ENCODE measurements at places on chromosomes 2 and 18. TPM values are rescaled to one million over a fixed set of nuclear protein-coding genes. Genes with fewer than 3 reads are reported as not detected.
A peak's percentile ranks its signal among the peaks of the same experiment; 100 is the strongest.

The VWA3B gene
- not detected for polyA plus RNA-seq

The MRO gene
- 2.3 TPM for polyA plus RNA-seq

The GAREM2 gene
- polyA plus RNA-seq = 1.3 TPM

The SLC11A1 gene
- polyA plus RNA-seq = 1.9 TPM

The ANKRD62 gene
- not detected for polyA plus RNA-seq

The PPP4R3B gene
- polyA plus RNA-seq = 42.6 TPM

The MOGAT1 gene
- not detected for polyA plus RNA-seq

The ASB18 gene
- polyA plus RNA-seq = not detected

The DSC2 gene
- 2.9 TPM for polyA plus RNA-seq

- DNase-seq = no peak
Observed at GRCh38 chr2:174694920-174695319, 69.4 kb downstream of the CHRNA1 start.

DNA sequence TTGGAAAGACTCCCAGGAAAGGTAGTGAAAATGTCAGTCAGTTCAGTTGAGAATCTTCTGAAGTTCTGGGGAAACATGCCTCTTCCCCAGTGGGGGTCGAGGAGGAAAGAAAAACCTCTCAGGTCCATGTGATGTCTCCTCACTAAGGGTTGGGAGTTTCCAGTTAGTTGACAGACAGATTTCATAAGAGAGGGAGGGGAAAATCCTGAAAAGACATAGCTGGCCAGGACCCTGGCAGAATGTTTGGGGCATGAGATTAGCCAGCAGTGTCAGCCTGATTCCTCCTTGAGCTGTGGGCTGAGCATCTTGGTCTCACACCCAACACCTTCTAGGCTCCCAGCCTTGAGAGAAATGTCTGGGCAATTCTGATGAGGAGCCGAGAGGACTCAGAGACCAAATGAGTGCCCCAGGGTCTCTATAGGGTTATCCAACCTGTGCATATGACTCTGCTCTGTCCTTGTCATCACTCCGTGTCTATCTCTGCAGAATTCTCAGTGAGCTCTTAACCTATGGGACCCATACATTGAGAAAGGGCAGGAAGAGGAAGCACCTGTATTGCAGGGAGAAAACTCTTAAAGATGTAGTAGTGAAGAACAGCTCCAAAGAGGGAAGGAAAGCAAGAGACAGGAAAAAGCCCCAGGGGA, 13.9 kb downstream of the BMP10 start:
- no peak for DNase-seq

DNA sequence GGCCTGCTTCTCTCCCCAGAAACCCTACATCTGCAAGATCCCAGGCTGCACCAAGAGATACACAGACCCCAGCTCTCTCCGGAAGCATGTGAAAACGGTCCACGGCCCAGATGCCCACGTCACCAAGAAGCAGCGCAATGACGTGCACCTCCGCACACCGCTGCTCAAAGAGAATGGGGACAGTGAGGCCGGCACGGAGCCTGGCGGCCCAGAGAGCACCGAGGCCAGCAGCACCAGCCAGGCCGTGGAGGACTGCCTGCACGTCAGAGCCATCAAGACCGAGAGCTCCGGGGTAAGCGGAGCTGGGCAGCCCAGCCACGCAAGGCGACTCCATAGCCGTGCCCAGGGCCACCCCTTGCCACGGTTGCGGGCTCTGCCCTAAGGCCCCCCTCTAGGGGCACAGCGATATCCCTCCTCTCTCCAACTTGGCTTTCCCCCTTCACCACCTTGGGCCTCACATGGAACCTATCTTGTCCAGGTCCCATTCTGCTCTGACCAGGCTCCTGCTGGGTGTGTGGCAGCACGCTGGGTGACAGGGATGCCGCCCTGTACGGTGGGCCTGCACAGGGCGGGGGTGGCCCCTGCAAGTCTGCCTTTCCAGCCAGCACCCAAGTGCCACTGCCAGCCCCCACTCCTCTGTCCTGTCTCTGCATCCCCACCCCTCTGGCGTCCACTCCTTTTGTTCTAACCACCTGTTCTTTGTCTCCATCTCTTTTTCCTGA, 248.9 kb downstream of the GLI2 start:
- peak; percentile 53 for DNase-seq

GRCh38 chr2:47907039-47907781, 912 bp upstream of the FBXO11 start:
- no peak for DNase-seq

DNA sequence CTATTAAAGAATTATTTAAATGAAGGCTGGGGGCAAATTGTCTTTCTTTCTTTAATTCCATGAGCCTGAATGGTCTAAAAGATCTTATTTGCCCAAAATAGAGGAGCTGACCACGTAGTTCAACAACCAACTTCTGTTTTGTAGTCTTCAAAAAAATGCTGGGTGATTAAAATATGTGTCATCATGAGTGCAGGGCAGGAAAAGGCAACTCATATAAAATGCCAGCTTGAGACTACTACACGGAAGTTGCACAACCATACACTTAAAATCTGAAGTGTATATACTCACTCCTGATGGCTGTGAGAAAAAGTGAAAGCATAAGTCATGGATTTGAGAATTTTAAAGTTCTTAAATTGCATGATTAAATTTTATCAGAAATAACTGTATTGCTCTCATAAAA, 210.9 kb downstream of the DYM start:
- DNase-seq = no peak

GRCh38 chr18:58056852-58057251, 12.8 kb downstream of the NEDD4L start:
- DNase-seq = no peak

DNA sequence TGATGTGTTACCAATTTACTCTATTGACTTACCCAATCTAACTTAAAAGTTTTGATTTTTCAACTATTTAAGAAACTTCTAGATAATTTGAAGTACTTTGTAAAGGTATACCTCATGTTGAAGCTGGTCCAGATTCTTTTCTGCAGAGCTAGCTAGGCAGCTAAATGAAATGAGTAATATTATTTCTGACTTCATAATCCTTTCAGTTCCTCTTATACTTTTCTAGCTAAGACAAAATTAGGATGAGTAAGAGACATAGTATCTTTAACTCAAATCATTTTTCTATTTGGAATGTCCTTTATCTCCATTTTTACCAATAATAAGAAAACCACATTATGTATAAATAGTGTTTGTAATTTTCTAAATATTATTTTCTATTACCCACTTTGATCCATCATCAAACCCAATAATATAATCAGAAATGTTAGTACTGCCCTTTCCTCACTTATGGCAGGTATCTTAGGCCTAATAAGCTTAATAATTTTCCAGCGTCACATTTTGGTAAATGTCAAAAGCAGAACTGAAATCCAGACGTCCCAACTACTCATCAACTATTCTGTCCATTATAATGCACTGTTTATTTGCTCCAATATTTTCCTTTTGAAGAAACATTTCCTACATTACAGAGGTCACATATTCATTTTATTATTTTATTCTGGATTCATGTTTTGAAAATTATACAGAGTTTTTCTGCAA, 456.6 kb downstream of the THSD7B start:
- no peak for DNase-seq

- no peak for DNase-seq
Observed at GRCh38 chr2:220168891-220169546, 541.6 kb downstream of the SLC4A3 start.

Measured in aorta (tissue), 5 donors.